ENCODE measurements at places on chromosomes 3 and 15. TPM values are rescaled to one million over a fixed set of nuclear protein-coding genes. Genes with fewer than 3 reads are reported as not detected.

GRCh38 chr15:81749716-81750375, 296.0 kb downstream of the MEX3B start:
- no peak for DNase-seq

DNA sequence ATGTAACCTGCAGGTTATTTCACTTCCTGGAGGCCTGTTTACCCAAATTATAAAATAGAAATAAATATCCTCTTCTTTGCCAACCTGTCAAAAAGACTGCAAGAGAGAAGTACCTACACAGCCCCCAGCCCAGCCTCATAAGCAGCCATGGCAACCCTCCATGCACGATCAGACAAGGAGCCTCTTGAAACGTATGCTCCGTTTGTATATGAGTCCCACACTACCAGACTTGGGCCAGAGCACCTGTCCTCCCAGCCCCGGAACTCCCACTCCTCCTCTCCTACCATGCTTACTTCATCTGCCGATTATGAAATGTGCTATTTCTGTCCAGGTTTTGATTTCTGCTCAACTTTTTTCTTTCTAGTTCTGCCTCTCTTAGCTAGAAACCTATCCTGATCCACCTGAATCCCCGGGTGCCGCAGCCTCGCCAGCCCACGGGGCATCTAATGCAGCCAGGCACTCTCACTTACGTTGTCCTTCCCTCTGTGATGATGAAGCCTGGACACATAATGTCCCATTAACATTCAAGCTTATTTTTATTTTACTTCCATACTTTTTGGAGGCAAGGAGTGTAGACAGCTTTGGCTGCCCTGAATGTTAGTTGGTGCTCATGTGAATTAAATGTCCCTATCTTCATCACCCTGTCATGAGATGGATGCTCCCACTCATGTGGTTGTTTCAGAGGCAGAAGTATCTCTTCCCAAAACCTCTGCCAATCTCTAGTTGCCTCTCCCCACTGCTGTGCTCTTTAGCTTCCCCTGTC, 73.8 kb downstream of the MB21D2 start:
- no peak for DNase-seq

GRCh38 chr3:155853214-155854140, 750 bp downstream of the SLC33A1 start:
- DNase-seq = peak; percentile 59

- DNase-seq = no peak
These were observed 112.0 kb downstream of the LIPC start for GRCh38 chr15:58543664-58544335.

DNA sequence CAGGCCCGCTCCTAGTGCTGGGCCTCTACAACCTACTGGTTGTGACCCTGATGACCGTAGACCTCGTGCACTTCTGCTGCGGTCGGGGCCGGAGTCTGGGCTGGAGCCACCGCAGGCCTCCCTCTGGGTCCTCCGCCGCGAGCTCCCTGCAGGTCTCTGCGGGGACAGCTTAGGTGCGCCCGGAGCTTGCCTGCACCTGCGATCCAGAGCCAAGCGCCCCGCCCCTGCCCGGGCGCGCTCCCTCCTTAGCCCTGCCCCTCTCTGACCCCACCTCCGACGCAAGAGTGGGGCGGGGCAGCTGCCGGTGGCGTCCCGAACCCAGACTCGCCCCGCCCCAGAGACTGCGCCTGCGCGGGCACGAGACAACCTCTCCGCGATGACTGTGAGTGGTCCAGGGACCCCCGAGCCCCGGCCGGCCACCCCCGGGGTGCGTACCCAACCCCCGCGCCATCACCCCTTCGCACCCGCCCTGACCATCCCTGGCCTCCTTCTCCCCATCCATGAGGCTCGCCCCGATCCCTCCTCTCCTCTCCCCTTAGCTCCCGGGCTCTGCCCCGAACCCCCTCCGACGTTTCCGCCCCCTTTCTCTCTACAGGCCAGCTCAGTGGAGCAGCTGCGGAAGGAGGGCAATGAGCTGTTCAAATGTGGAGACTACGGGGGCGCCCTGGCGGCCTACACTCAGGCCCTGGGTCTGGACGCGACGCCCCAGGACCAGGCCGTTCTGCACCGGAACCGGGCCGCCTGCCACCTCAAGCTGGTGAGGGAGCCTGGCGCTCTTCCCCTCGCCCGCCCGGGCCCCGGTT, at the start of gene UNC45A:
UNC45A (plus strand) TSS at position 337 of the 803 bp plus-strand sequence; CDS start at position 377, 40 bp downstream.
- peak; percentile 96 for DNase-seq

DNA sequence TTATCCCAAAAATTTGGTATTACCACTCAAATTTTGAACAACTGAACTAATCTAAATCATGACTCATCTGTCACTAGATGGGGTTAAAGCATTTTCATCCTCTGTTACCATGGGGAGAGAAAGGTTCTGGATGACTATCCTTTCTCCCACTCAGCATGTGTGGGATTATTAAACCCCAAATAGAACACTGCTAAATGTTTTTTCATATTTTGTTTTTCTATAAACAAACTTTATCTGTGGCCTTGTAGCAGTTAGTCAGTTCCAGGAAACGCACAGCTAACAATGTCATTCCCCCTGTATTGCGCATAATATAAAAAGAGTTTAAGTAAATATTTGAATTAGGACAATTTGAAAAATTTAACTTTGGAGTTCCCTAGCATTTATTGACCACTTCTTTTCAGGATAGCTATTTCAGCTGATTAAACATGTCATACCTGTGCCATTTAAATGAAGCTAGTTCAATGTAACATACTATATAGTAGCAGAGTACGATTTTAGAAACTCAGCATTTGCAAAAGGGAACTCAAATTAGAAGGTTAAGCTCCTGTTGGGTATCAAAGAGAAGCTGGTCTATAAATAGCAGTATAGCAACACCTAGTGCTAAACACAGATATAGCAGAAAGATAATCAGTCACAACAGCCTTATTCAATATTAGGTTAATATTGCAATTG, 9.2 kb upstream of the TMEM212 start:
- DNase-seq = no peak

DNA sequence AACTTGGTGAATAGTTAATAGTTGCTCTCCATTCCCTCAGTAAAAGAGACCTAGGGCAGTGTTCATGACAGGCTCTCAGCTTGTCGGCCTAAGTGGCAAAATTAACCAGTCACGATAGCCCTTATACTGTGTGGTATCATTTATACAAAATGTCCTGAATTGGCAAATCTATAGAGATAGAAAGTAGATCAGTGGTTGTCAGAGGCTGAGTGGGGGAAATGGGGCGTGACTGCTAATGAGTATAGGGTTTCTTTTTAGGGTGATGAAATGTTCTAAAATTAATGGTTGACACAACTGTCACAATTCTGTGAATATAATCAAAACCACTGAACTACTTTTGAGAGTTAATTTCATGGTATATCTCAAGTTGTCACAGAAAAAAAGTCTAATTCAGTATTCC, 20.9 kb downstream of the ARIH1 start:
- DNase-seq = no peak

- DNase-seq = no peak
These were observed 669.9 kb downstream of the OTOL1 start for GRCh38 chr3:162166543-162166942.

DNA sequence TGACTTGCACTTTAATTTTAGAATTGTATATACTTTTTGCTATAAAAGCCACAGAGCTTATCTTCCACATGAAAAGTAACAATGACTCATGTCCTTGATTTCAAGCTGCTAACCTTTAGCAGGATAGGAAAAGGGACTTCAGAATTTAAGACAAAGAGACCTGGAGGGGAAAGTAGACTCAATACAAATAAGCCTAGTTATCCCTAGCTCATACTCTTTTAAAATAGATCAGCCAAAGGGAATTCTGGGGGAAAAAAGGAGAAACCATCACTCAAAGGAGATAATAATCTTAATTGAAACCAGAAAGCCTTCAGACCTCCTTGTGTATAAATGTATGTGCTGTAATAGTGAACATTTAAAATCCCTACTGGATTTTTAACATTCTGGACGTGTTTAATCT, 930.3 kb downstream of the NTRK3 start:
- no peak for DNase-seq

The EPM2AIP1 gene
- total RNA-seq = 17.2 TPM

The NANOGP8 gene
- 0.86 TPM for total RNA-seq

The SLC2A2 gene
- total RNA-seq = not detected

Measured in glutamatergic neuron (in vitro differentiated cells).